ENCODE measurements at places on chromosomes 5 and 9.

- no peak for DNase-seq
Observed at GRCh38 chr5:87361536-87362213, 51.1 kb downstream of the CCNH start.

DNA sequence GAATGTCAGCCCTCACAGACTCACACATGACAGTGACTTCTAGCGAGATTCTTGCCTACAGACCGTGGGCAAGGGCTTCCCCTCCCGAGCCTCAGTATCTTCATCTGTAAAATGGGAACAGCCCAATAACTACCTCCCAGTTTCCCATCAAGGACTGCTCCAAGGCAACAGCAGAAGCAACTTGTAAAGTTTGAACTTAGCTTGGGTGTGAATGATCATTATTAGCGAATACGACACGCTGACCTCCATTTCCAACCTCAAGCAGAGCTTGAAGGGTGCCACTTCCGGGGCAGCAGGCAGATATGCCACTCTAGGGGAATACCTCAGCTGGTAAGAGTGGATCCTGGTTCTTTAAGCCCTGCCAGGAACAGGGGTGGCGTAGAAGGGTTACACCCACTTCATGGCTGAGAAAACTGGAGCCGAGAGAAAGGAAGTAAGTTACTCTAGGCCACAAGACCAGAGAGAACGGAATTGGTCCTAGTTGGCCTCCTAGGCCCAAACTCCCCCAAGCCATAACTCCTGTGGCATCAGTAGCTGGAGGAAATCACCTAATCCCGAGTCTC lies 2.0 kb downstream of the RNF44 start:
- DNase-seq = peak; percentile 20

GRCh38 chr5:170151097-170151831 lies 45.6 kb downstream of the FOXI1 start:
- DNase-seq = peak; percentile 79

DNA sequence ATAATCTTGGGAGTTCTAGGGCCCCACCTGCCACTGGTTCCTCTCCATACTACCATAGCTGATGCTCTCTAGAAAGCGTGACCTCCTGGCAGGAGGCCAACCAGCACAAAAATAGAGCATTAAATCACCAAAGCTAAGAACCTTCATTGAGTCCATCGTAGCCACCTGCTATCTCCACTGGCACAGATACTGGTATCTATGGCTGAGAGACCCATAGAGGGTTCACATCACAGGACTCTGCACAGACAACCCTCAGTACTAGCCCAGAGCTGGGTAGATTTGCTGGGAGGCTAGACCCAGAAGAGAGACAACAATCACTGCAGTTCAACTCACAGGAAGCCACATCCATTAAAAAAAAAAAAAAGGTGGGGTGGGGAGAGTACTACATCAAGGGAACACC lies 509.1 kb downstream of the DTWD2 start:
- no peak for DNase-seq

- DNase-seq = no peak
Observed at GRCh38 chr9:122265149-122265915, 650 bp downstream of the MRRF start.

DNA sequence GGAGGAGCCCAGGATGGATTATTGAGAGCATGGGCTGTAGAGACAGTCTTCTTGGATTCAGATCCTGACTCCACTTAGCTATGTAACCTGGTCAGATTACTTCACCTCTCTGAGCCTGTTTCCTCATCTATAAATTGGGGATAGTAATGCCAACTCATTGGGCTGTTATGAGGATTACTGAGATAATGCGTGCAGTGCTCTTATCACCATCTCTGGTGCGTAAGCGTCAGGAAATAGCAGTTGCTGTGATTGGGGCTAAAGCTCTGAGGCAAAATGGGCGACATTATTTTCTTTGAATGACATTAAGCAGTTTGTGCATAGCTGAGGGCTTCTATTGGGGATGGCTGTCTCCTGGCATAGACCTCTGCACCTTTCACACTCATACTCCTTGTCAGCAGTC lies 995 bp upstream of the MSMP start:
- no peak for DNase-seq

DNA sequence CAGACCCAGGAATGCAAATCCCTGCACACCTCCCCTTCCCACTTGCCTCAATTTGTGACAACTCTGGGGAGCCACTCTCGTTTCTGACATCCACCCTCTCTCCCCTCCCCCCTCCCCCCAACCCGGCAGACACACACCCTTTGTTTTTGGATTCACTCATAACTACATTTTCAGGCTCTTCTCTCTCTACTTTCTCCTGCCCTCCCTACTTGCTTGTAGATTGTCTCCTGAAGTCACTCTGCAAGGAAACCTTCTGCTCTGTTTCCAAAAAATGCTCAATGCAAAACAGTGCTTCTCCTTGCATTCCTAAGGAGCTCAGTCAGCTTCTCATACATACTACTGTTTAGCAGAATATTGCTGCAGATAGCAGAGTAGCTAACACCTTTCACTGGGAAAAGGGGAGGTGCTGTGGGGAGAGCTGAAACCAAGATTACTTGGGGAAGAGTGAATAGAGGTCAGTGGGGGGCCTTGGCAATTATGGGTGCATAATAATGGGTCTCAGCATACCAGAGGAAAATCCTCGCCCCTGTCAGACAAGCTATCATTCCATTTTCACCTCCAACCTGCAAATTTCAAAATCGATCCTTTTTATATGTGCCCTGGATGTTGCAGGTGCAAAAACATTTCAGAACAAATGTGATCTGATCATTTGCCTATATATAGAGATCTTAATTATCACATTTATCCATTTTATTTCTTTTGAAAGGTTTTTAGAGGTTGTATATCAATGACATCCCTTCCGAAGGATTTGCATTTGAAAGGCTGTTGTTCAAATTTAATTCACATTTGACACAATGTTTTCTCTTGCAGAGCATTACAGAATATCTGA lies 1860.7 kb upstream of the WWC1 start:
- peak; percentile 8 for DNase-seq

GRCh38 chr5:112254303-112254702 lies 164.8 kb downstream of the EPB41L4A start:
- DNase-seq = no peak

DNA sequence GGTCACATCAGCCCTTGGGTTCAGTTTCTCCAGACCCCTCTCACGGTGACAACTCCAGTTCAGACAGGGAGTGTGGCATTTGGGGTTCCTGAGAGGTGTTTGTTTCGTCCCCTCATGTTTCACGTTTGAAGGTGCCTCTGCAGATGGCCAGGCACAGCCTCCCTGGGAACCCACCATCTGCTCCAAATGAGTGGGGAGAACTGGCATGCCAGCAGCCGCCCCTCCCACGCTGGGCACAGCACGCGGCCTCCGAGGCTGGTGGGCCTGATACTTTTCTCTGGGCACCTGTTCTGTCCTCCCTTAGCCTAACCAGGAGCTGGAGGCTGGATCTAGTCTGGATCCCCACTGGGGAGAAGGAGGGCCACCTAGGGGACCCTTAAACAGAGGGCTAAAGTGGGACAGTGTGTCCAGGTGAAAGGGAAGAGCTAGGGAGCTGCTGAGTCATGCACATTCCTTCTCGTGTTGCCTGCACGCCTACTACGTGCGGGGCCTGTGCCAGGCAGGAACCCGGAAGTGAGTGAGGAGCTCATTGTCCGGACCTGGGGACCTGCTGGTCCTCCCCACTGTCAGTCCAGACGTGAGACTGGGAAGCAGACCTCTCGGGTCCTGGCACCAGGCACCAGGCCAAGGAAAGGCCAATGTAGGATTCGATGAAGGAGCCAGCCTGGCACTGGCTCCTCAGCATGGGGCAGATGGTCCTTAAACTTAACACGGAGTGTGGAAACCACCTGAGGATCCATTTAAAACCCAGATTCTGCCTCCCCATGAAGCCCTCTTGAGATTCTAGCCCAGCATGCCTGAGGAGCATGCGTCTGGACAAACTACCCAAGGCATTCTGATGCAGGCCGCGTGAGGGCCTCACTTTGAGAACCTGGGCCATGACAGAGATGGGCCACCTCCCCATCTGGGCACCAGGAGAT lies 11.7 kb downstream of the DNM1 start:
- no peak for DNase-seq

DNA sequence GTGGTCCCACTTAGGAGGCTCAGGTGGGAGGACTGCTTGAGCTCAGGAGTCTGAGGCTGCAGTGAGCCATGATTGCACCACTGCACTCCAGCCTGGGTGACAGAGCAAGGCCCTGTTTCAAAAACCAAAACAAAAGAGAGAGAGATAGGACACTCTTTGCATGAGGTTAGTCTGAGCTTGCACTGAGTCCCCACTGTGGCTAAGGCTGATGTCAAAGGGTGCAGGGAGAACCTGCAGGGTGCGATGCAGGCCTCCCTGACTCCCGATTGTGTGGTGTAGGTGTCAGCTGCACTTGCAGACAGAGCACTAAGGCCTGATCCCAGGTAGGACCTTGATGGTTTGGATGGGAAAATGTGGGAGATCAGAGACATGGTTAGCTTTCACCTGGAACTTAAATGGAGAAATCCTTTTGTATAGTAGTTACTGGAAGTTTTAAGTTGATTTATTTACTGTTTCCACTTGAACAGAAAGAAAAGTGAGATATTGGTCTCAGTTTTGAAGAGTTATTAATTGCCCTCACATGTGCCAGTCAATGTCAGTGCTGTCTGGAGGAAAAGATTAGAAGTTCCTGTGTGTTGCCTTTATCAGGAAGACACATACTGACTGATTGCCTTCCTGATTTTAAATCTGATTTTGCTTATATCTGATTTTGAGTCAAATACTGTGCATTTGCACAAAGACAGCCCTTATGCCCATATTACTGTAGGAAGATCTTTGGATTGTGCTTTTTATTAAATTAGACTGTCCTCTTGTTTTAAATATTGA lies 260.0 kb downstream of the MAST4 start:
- no peak for DNase-seq

GRCh38 chr9:120925535-120926396 lies 830 bp downstream of the TRAF1 start:
- DNase-seq = no peak

GRCh38 chr5:163177971-163178370 lies 259.4 kb upstream of the CCNG1 start:
- peak; percentile 3 for DNase-seq

DNA sequence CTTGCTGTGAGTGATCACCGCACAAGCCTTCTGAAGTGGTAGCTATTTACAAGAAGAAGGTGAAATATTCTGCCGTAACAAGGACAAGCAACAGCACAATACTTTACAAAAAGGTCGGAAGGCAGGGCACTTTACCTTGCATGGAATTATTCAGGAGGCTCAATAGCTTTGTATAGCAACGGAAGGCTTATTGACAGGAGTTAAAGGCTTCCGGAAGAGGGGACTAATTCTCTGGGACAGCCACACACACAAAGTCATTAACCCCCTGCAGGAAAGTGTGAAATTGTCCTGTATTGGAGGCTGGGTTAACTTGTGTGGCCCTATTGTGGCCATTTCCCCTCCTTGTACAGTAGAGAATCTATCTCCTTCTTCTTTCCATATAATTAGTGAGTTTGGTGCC lies 199.3 kb upstream of the SEMA6A start:
- DNase-seq = no peak

DNA sequence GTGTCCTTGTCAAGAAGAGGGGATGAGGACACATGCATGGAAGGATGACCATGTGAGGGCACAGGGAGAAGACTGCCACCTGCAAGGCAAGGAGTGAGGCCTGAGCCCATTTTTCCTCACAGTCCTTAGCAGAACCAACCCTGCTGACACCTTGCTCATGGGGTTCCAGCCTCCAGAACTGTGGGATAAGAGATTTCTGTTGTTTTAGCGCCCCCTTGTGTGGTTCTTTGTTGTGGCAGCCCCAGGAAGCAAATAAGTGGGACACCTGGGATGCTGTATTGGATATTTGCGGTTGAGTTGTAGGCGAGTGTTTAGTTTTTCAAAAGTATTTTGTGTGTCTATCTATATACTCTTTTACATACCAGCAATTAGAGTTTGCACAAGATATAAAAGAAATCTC lies 206.4 kb downstream of the NXNL2 start:
- DNase-seq = no peak

DNA sequence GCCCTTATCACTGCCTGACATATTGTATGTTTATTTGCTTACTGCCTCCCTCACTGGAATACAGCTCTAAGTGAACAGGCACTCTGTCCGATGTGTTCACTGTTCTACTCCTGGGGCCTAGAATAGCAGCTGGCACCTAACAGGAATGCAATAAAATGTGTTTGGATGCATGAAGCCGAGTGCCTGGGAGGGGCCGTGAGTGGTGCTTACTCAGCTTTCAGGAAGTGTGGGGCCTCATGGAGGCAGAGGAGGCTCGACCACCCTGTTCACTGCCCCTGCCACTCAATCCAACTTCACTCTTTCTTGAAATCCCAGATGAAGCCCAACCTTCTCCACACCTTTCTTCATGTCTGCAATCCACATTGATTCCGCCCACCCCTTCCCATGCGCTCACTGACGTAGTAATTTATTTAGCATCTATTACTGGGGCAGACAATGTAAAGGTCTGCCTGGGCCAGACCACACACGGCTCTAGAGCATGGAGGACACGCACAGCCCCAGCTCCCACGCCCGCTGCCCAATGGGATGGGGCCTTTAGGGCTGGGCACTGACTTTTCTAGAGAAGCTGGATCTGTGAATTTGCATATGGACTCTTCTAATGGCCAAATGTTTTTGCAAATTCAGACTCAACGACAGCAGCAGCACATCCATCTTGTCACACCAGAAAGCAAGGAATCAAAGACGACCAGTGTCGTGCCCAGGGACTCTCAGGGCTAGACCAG lies 21.3 kb downstream of the TBC1D9B start:
- DNase-seq = no peak

- no peak for DNase-seq
Observed at GRCh38 chr9:114995681-114996221, 65.4 kb upstream of the TNFSF8 start.

DNA sequence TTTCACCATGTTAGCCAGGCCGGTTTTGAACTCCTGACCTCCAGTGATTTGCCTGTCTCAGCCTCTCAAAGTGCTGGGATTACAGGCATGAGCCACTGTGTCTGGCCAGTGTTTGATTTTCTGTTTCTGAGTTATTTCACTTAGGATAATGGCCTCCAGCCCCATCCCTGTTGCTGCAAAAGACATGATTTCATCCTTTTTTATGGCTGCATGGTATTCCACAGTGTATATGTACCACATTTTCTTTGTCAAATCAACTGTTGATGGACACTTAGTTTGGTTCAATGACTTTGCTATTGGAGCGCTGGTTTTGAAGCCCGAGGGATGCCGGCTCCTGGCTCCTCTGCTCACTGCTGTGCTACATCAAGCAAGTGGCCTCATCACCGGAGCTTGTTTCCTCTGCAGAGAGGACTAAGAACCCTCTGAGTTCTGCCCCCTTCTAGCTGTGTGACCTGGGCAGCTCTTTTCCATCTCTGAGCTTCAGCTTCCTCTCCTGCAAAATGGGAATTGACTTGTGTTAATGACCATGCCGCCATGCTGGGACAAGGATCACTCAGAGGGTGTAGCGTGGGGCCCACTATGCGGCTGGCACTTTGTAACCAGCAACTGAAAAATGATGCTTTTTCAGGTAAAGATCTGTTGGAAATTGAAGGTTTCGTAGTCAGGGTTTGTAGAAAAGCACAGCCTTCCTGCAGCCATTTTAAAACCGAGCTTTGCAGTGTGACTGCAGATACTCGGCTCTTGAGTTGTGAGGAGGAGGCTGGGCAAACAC lies 4.6 kb upstream of the NEURL1B start:
- DNase-seq = no peak
